ENCODE measurements at places on chromosomes 16 and 17.

GRCh38 chr17:66451188-66452149 is 149.1 kb downstream of the PRKCA start:
- DNase-seq: no peak

DNA sequence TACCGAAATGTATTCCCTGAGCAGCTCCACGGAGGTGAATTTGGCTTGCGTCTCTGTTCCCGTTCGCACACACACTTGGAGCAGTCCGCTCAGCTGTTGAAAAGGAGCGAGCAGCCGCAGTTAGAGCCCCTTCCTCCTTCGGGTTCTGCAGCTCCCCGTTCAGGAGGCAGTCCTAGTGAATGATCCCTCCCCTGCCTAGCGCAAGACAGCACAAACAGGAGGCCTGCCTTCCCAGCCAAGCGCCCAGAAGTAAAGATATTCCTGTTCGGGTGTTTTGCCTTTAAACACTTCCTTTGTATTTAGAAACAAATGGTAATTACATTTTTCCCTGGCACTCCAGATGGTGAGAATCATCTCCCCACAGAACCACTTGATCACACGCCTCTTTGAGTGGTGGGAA is 64.7 kb downstream of the ABCC12 start:
- DNase-seq: no peak

- DNase-seq: no peak
Observed at GRCh38 chr16:55002419-55002818, 71.8 kb downstream of the IRX5 start.

GRCh38 chr17:56389356-56389755 is 204.1 kb upstream of the NOG start:
- no peak for DNase-seq

GRCh38 chr16:80463751-80464495 is 76.9 kb upstream of the DYNLRB2 start:
- no peak for DNase-seq

GRCh38 chr16:17437127-17437720 is 33.5 kb downstream of the XYLT1 start:
- DNase-seq: no peak

- DNase-seq: no peak
Observed at GRCh38 chr17:32746698-32747097, 130.2 kb downstream of the MYO1D start.

DNA sequence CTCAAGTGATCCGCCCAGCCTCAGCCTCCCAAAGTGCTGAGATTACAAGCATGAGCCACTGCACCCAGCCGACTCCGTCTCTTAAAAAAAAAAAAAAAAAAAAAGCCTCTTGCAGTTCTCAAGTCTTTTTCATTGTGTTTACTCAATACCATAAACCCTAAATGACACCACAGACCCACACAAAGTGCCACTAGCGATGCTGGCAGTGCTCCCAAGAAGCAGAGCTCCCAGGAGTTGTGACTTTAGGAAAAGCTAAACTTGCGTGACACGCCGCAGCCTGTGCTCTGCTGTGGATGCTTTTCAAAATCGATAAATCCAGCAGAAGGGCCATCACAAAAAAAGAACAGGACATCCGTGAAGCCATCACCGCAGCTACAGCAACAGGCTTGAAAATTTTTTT is 114.7 kb downstream of the ANKRD11 start:
- no peak for DNase-seq

DNA sequence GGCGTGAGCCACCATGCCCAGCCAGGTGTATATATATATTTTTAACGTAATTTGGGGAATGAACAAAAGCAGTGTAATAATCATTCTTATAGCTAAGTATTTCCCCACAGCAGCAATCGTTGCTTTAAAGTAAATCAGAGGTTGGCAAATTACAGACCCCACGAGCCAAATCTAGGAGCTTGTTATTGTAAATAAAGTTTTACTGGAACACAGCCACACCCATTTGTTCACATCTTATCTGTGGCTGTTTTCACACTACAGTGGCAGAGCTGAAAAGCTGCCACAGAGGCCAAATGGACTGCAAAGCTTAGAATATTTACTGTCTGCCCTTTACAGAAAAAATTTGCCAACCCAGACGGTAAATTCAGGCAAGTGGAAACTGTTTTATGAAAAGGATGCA is 50.8 kb downstream of the RAB11FIP4 start:
- no peak for DNase-seq
